ENCODE measurements at places on chromosomes 11 and 22.

- no peak overlapping the region for H3K27ac ChIP-seq
- H3K4me1 ChIP-seq: no peaks in the 10 kb centered on the region
Measured at GRCh38 chr11:84413549-84413948, 1127.4 kb upstream of the CCDC90B start.

DNA sequence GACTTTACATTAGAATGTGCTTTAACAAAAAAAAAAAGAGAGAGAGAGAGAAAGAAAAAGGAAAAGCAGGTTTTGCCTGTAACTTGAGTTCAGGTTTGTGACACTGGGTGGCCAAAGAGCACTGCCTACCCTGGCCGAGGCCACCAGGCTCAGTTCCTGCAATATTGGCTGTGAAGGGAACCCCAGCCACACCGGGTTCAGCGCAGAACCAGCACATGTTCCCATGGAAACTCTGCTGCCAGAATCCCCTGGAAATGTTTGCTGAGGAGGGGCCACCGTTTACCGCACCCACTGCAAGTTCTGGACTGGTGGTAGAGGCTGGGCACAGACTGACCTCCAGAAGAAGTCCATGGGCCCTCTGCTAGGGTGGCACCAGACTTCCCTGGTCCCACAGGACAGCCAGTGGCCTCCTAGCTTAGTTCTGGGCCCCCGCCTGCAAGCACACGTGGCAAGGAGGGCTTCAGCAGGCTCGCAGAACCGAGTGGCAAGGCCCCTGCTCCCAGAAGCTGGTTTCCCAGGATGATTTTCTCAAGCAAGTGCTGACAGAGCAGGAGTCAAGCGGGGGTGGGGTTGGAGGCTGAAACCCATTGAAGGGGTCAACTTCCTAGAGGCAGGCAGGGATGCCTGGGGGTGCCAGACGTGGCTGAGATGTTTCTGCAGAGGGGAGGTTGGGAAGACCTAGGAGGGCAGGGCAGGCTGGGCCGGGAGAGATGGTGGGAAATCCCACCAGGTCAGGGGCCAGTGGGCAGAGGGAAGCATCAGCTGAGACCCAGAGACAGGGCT lies 51.2 kb downstream of the NFAM1 start:
- no peak overlapping the region for H3K4me3 ChIP-seq
- H3K36me3 ChIP-seq: no peaks in the 10 kb centered on the region
- no peaks in the 10 kb centered on the region for H3K27me3 ChIP-seq
- peaks cover 9% of the 10 kb centered on the region for H3K4me1 ChIP-seq
- H3K27ac ChIP-seq: no peak overlapping the region
- no peak for DNase-seq

DNA sequence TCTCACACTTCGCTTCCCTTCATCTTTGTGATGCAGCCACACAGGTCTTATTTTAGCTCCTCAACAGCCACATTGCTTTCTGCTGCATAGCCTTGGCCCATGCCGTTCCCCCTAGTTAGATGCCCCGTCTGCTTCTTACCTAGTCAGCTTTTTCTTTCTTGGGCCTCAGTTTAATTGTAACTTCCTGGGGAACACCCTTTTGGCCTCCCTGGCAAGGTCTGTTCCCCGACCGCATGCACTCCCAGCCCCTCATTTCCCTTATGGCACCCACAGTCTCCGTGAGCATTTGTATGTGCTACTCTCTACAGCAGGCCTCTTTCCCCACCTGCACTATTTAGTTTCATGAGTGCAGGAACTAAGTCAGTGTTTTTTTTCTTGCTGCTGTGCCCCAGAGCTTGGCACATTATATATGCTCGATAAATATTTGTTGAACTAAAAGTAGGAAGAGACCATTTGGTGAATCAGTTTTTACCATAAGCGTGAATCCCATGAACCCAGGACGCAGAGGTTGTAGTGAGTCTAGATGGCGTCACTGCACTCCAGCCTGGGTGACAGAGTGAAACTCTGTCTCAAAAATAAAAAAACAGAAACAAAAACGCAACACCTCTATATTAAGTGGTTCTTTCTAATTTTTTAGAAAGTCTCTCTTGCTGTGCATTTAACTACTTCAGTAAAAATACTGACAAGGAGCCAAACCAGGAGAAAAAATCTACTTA lies 38.5 kb downstream of the TNRC6B start:
- no peak overlapping the region for H3K4me3 ChIP-seq
- H3K36me3 ChIP-seq: no peaks in the 10 kb centered on the region
- no peak overlapping the region for H3K27ac ChIP-seq
- H3K27me3 ChIP-seq: no peaks in the 10 kb centered on the region
- peaks cover 45% of the 10 kb centered on the region for H3K4me1 ChIP-seq

DNA sequence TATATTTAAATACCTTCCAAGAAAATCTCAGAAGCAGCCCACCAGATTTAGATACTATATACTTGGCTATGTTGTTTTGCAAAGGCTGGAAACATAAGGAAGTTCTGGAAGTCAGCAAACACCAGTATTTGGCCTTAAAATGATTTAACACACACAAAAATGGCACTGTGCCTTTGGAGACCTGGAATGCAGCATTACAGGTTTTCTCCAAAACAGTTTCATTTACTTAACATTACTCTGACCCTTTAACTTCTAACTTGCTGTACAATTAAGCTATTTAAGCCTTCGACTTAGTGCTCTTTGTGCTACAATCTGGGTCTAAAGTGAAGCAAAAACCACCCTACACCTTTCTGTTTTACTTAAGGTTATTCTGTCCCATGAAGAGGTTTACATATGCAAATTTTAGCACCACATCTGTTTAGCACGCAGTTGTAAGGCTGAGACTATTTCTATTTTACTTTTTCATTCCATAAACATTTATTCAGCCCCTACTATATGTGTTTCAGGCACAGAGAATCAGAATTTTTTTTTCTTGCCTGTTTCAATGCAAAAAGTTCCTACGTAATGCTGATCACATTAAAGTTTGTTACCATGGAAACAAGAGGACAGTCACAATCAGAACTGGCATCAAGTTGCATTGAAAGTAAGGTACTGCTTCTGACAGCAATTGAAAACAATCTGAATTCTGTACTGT lies 70.3 kb downstream of the MAML2 start:
- H3K27me3 ChIP-seq: no peaks in the 10 kb centered on the region
- H3K4me3 ChIP-seq: no peak overlapping the region
- H3K4me1 ChIP-seq: peaks cover 39% of the 10 kb centered on the region
- H3K36me3 ChIP-seq: no peaks in the 10 kb centered on the region

GRCh38 chr11:105230586-105230985 lies 91.0 kb upstream of the CARD18 start:
- peaks cover 5% of the 10 kb centered on the region for H3K4me1 ChIP-seq
- H3K36me3 ChIP-seq: no peaks in the 10 kb centered on the region
- no peak overlapping the region for H3K27ac ChIP-seq
- no peaks in the 10 kb centered on the region for H3K27me3 ChIP-seq
- H3K4me3 ChIP-seq: no peak overlapping the region
- DNase-seq: no peak

GRCh38 chr11:45459491-45459890 lies 173.3 kb upstream of the SYT13 start:
- no peaks in the 10 kb centered on the region for H3K36me3 ChIP-seq
- H3K27me3 ChIP-seq: no peaks in the 10 kb centered on the region
- no peak overlapping the region for H3K4me3 ChIP-seq

- no peaks in the 10 kb centered on the region for H3K36me3 ChIP-seq
- peaks cover 53% of the 10 kb centered on the region for H3K4me1 ChIP-seq
- H3K27ac ChIP-seq: no peak overlapping the region
- no peak overlapping the region for H3K4me3 ChIP-seq
- DNase-seq: peak; percentile 83
Measured at GRCh38 chr22:45994491-45995404, 17.8 kb upstream of the WNT7B start.

- no peak within 1 kb of the TSS for H3K27ac ChIP-seq
- H3K4me3 ChIP-seq: no peak within 1 kb of the TSS
- H3K4me1 ChIP-seq: no peaks in the 10 kb centered on the region
- DNase-seq: peak; percentile 5
- no peaks in the 10 kb centered on the region for H3K36me3 ChIP-seq
Measured at GRCh38 chr11:111512296-111513239, at the start of gene BTG4. TSS of gene BTG4 (minus strand) at chr11:111512386. CDS start at chr11:111498776, 13,610 bp downstream.

DNA sequence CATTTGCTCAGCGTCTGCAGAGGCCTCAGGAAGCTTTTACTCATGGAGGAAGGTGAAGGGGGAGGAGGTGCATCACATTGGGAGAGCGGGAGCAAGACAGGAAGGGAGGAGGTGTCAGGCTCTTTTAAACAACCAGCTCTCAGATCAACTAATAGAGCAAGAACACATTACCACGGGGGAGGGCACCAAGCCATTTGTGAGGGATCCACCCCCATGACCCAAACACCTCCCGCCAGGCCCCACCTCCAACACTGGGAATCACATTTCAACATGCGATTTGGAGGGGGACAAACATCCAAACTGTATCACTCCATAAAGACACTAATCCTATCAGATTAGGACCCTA lies 18.9 kb upstream of the THY1 start:
- no peaks in the 10 kb centered on the region for H3K4me1 ChIP-seq
- H3K36me3 ChIP-seq: no peaks in the 10 kb centered on the region
- no peak overlapping the region for H3K27ac ChIP-seq
- H3K4me3 ChIP-seq: no peak overlapping the region
- DNase-seq: no peak

DNA sequence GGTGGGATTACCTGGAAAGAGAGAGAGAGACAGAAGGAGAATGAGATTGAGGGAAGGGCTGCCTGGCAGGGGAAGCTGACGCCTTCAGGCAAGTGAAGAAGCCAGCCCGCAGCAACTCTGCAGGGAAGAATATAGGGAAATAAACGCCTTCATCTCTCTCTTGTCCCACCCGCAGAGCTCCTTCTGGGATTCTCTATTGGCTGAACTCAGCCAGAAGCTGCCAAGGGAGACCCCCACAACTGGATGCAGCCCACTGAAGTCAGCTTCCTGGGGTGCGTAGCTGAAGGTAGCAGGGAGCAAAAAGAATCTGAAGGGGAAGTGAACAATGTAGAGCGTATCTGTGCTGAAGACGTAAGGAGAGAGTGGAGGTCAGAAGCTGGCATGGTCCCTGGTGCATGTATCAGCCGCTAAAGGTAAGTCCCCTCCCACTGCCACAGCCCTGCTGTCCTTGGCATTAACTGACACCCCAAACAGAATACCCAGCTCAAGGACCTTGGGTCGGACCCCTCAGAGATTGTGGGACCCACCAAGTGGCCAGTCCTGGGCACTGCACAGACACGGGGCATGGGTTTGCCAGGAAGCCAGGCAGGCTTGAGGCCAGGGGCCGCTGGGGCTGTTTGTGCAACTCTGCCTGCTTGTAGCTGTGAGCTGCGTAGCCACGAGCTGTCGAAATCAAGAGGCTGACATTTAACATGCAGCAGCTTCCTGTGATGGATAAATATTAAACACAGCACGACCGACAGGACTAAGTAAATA lies 469.9 kb downstream of the MN1 start:
- H3K36me3 ChIP-seq: no peaks in the 10 kb centered on the region
- H3K4me1 ChIP-seq: no peaks in the 10 kb centered on the region
- no peaks in the 10 kb centered on the region for H3K27me3 ChIP-seq

DNA sequence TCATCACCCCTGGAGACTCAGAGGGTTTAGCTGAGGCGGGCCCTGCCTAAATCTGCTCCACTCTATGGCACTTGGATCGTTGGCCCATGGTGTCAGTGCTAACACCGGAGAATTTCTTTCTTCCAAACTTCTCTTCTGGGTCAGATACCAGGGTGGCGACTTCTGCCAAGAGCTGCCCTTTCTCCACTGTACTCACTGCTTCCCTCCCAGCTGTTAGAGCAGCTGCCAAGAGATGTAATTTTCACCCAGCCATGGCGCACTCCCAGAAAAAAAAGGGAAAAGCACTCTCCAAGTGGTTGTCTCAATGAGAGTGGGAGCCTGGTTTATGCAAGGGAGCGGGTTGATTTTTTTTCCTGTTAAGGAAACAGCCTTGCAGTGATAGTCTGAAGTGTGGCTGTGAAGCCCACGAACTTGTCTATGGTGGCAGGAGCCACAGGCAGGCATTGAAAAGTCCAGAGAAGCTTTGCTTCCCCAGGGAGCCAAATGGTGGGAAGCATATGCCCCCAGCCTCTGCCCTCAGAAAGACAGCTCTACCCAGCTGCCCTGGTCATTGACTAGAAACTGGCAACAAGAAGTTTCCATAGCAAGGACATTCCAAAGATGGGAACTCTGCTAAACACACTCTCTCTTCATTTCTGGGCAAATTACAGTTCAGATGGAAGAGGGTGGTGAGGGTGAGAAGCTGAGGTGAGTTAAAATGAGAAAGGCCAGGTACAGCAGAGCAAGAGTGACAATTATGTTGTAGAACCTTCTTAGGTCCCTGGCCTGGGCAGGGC lies 10.7 kb downstream of the PCSK7 start:
- H3K4me1 ChIP-seq: peaks cover 41% of the 10 kb centered on the region

- no peak for DNase-seq
- H3K4me3 ChIP-seq: no peak overlapping the region
- no peaks in the 10 kb centered on the region for H3K27me3 ChIP-seq
- no peak overlapping the region for H3K27ac ChIP-seq
Measured at GRCh38 chr11:16392616-16393015, 36.3 kb upstream of the SOX6 start.

GRCh38 chr11:74070723-74071492 lies 62.0 kb upstream of the UCP3 start:
- peak overlapping the region; percentile 99 for H3K27ac ChIP-seq
- H3K36me3 ChIP-seq: peaks cover 3% of the 10 kb centered on the region
- H3K4me1 ChIP-seq: peaks cover 52% of the 10 kb centered on the region
- peak; percentile 41 for DNase-seq

GRCh38 chr11:40445391-40445790 lies 1014.1 kb downstream of the LRRC4C start:
- no peak overlapping the region for H3K27ac ChIP-seq
- no peaks in the 10 kb centered on the region for H3K36me3 ChIP-seq
- H3K4me3 ChIP-seq: no peak overlapping the region
- no peak for DNase-seq
- no peaks in the 10 kb centered on the region for H3K27me3 ChIP-seq

DNA sequence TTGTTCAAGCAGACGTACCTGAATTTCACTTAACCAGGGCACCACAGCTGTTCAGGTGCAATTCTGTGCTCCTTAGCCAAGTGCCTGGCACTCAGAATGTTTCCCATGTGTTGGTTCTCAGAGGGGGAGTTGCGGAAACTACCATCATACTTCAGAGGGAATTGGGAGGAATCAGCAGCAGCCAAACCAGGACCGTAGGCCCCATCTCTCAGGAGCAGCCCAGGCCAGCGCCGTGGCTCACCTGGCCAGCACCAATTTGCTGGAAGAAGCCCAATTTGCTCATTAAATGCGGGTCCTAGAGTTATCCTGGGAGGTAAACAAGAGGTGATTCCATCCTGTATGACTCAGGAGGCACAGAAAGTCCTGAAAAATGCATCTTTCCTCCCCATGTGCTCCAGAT lies 435.4 kb downstream of the BRD1 start:
- H3K27me3 ChIP-seq: no peaks in the 10 kb centered on the region
- H3K36me3 ChIP-seq: no peaks in the 10 kb centered on the region
- no peak overlapping the region for H3K27ac ChIP-seq

DNA sequence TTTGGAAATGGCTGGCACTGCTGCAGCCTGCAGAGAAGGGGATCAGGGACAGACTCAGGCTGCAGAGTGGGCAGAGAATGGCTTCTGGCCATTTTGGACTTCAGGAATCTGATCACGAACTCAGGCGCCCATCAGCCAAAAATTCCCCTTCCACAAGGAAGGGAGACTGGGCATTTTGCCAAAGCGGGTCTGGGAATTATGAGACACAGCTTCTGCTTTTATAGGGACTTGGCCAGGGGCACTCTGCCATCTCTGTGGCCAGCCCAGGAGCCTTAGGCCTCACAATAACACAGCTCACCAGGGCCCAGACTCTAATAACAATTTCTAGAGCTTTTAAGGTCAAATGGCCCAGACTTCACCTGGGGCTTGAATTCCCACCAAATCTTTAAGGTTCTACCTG lies 74.7 kb downstream of the CHST1 start:
- H3K36me3 ChIP-seq: no peaks in the 10 kb centered on the region
- DNase-seq: peak; percentile 14
- peaks cover 7% of the 10 kb centered on the region for H3K4me1 ChIP-seq
- H3K27me3 ChIP-seq: no peaks in the 10 kb centered on the region
- no peak overlapping the region for H3K27ac ChIP-seq
